ENCODE measurements at places on chromosomes 2 and 18. TPM values are rescaled to one million over a fixed set of nuclear protein-coding genes. Genes with fewer than 3 reads are reported as not detected.

Gene RAB12
- total RNA-seq = 53.3 TPM

Gene TUBA3E
- not detected for total RNA-seq

Gene KCNIP3
- total RNA-seq = 61.2 TPM

GRCh38 chr18:54828281-54828881 is at the start of gene RAB27B:
TSS of gene RAB27B (plus strand) at chr18:54828477. CDS start at chr18:54877586, 49,109 bp downstream.
- H3K4me1 ChIP-seq = no peaks in the 10 kb centered on the region
- no peaks in the 10 kb centered on the region for H3K36me3 ChIP-seq
- H3K4me3 ChIP-seq = peak within 1 kb of the TSS; percentile 14
- DNase-seq = peak; percentile 17

GRCh38 chr2:112166806-112167499 is 28.8 kb downstream of the FBLN7 start:
- DNase-seq = no peak
- H3K27ac ChIP-seq = no peak overlapping the region
- no peaks in the 10 kb centered on the region for H3K4me1 ChIP-seq

DNA sequence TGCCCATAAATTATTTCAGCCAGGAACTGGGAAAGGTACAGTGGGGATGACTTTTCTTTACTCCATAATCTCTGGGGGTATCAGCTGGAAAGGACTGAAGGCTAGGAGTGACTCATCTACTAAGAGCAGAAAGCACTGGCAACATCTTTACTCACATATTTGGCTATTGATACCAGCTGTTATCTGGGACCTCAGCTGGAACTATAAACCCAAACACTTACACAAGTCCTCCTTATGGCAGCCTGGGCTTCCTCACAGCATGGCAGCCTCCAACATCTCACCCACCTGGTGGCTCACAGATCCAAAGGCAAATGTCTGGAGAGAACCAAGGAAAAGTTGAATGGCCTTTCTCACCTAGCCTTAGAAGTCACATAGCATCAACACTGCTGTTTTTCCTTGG is 379.0 kb upstream of the RND3 start:
- H3K36me3 ChIP-seq = no peaks in the 10 kb centered on the region
- H3K27me3 ChIP-seq = no peaks in the 10 kb centered on the region
- no peak overlapping the region for H3K4me3 ChIP-seq
- no peaks in the 10 kb centered on the region for H3K4me1 ChIP-seq
- DNase-seq = no peak
